NCI-H526 treated with DMSO at 0.1 percent for 48 hours (cell line): ENCODE measurements at places on chromosomes 3 and 15.

DNA sequence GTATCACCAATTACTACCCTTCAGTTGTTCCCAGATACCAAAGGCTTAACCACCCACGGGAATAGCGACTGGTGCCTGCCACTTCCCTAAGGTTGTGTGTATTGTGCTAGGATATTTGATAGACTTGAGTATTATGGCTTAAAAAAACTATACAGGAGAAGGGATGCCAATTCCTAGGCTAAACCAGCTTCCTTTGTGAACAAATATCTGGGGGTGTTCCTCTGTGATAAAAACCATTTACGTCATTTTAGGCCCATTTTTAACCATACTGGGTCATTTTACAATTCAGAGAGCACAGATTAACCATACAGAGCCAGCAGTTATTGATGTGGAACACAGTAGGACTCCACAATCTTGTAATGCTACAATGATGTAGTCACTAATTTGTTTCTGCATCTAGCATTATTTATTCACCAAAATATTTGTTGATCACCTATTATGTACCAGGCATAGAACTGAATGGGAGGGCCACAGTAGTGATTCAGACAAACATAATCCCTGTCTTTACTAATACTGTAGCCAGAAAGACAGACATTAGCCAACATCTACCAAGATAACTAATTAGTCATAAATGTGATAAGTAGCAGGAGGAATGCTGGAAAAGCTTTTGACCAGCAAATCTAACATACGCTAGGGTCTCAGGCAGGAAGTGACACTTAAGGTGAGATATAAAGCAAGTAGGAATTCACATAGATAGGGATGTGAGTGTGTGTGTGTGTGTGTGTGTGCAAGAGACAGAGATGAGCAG lies 184.8 kb downstream of the MECOM start:
- no peak for DNase-seq

- DNase-seq: no peak
These were observed 9.7 kb downstream of the ITIH4 start for GRCh38 chr3:52820736-52821135.

GRCh38 chr3:194964809-194965208 lies 279.1 kb downstream of the FAM43A start:
- no peak for DNase-seq

DNA sequence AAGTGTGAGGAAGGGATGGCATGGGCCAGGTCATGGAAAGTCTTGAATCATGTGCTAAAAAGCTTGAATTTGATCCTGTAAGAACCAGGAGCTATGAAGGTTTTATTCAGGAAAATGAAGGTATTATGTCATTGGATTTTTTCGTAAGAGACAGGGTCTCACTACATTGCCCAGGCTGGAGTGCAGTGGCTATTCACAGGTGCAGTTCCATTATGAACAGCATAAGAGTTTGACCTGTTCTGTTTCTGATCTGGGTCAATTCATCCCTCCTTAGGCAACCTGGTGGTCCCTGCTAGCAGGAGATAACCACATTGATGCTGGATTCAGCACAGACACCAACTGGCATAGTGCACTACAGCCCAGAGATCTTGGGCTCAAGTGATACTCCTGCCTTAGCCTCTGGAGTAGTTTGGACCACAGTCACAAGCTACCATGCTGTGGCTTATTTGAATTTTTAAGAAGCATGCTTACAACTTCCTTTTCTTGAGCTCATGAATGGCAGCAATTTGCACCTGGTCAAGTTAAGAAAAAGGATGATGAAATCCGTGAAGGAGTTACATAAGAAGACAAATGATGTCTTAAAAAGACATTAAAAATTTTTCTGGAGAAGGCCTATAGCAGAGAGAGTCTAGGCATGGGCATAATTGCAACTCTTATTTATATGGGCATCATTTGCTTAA lies 79.1 kb downstream of the CADPS start:
- DNase-seq: no peak

DNA sequence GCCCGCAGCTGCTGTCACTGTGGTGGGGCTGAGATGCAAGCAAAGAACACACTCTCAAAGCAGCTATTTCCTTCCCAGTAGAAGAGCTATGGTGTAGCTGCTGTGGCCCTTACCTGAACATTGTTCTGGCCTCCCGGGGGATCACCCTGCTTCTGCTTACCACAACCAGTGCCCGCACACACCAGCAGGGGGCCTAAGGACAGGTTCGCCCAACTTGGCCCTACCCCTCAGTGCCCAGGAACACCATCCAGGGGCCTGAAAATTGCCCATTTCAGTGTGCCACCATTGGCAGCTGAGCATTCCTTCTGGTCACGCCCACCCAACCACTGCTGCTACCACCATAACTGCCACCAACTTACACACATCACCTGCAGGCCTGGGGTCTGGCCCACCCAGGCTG lies 113.0 kb downstream of the TP63 start:
- no peak for DNase-seq

GRCh38 chr15:100230784-100231183 lies 111.0 kb downstream of the ADAMTS17 start:
- no peak for DNase-seq

- DNase-seq: no peak
These were observed 2.9 kb downstream of the STOML1 start for GRCh38 chr15:73989001-73989798.

GRCh38 chr3:32374788-32375595 lies 16.7 kb upstream of the CMTM7 start:
- peak; percentile 40 for DNase-seq

- DNase-seq: no peak
These were observed 187.1 kb upstream of the PROK2 start for GRCh38 chr3:71972031-71972430.

- DNase-seq: no peak
These were observed 99.1 kb downstream of the UBE2E2 start for GRCh38 chr3:23302271-23302670.

DNA sequence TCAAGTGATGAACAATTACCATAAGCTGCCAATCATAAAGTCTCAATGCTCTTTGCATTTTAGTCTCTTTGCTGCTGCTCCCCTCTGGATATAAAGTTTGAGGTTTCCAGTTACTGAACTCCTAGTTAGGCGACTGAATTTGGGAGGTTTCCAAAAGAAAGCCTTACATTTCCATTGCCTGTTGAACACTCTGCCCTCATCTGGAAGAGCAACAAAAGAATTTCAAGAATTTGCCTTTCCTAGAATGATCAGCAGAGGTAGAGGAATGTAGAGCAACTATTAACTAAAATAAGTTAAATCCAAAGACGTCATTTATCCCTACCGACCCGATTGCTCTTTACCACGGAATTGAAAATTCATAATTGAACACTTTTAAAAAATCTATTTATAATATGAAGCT lies 53.4 kb upstream of the PRICKLE2 start:
- no peak for DNase-seq

DNA sequence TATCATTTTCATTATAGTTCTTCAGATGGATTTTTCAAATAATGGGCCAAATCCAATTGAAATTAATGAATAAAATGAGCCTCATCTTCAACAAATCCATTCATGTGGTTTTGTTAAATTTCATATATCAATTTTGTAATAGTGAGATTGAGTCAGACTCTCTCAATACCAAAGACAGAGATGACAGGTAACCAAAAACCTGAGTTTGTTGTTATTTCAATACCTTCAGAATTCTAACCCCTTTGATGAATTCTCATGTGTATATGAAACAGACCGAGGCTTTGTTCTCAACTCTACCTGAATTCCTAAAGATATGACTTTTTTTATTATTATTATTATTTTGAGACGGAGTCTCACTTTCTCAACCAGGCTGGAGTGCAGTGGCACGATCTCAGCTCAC lies 92.8 kb downstream of the FOXP1 start:
- DNase-seq: no peak

- DNase-seq: no peak
These were observed 62.3 kb downstream of the GALK2 start for GRCh38 chr15:49232236-49232806.

- DNase-seq: no peak
These were observed 1185.8 kb upstream of the ALCAM start for GRCh38 chr3:104180906-104181305.

DNA sequence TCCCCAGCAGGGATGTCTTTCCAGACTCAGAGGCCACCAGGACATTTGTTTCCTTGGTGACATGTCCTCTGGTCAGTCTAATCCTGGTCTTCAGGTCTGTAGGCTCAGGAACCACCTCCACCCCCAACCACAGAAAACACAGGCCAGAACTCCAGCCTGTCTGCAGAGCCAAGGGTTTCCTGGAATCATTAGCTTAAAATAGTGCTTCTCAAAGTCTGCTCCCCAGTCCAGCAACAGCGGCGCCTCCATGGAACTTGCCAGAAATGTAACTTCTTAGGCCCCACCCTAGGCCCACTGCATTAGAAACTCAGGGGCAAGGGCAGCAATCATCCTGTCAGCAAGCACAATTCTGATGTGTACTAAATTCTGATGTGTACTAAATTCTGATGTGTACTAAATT lies 20.0 kb downstream of the SLC28A1 start:
- DNase-seq: no peak

- DNase-seq: peak; percentile 43
These were observed 60.9 kb downstream of the MSL2 start for GRCh38 chr3:136135039-136135802.

GRCh38 chr3:51946796-51947195 lies 4.6 kb downstream of the PARP3 start:
- DNase-seq: no peak

DNA sequence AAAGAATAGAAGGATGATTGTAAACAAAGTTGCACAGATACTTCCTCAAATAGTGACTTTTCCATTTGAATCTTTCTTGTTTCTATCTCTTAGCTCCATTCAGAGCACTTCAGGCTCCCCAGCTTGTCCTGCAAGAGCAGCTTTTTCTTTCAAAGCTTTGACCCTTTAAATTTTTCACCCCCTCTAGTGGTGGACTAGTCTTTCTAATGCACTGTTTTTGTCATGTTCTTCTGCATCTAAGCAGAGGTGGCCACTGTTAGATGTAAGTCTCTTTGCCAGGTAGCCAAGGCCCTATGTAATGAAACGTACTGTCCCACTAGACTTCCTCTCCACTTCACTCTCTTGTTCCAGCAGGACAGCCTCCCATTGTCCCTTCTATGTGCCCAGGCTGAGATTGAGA lies 74.0 kb upstream of the MANF start:
- DNase-seq: no peak

DNA sequence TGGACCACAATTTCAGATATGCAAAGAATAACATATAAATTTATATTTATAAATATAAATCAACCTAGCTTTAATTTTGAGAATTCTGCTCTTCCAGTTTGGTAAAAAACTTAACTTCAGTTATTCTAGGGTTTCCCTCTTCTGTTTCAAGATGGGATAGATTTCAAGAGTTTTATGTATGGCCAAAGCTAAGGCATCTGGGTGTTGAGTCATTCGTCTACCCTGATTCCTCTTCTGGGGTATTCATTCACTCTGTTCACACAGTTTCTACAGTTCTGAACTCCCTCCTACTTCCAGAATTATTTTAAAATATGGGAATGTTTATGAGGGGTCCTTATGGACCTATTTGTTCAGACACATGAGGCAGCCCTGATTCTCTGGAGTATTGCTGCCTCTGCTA lies 4.2 kb upstream of the FGF7 start:
- no peak for DNase-seq

- DNase-seq: peak; percentile 38
These were observed 37.6 kb downstream of the CORO2B start for GRCh38 chr15:68616397-68616796.

DNA sequence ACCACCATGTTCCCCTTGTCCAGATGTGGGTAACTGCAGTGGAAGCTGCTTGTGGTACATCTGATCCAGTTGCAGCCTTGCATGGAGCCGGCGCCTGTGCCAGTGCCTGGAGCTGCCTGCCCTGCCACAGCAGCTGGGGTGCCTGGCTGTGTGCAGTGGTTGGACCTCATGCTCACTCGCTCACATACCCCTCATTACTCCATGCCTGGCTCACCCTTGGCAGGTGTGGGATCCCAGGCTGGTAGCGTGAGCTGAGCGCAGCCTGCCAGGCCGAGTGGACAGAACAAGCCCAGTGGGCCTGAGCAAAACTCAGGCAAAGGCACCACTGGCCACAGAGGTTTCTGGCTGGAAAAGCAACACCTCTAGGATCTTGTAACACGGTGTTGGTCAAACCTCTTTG lies 35.7 kb downstream of the ROPN1B start:
- no peak for DNase-seq

- DNase-seq: no peak
These were observed 7.8 kb upstream of the PPM1L start for GRCh38 chr3:160748231-160748630.

GRCh38 chr3:192831801-192832347 lies 85.8 kb downstream of the MB21D2 start:
- no peak for DNase-seq
